ENCODE measurements at places on chromosomes 1 and 21.

GRCh38 chr1:79469139-79469538 is 462.6 kb upstream of the ADGRL4 start:
- DNase-seq = no peak

- DNase-seq = no peak
These were observed 648 bp downstream of the ATP5PF start for GRCh38 chr21:25733859-25734653.

DNA sequence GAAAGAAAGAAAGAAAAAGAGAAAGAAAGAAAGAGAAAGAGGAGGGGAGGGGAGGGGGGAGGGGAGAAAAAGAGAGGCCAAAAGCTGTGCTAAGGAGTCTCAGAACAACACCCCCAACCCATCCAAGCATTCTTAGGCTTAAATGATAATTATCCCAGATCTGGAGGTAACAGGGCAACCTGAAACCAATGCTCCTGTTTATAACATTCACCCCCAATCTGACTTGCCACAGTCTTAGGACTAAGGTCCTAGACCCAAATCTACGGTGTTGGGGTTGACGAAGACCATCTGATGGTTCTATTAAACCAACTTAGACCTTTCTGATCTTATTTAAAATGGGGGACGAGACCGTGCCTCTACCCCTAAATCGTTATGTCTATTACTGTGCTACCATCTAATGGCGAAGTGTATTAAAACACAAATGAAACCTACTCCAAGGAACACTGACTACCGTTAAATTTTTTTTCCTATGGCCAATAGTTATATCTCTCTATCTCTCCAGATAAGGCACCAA is 119.3 kb upstream of the CDC42BPA start:
- DNase-seq = peak; percentile 34

GRCh38 chr1:110282395-110282794 is 56.8 kb upstream of the RBM15 start:
- DNase-seq = no peak

GRCh38 chr1:197577580-197577979 is 197.7 kb downstream of the DENND1B start:
- no peak for DNase-seq

- no peak for DNase-seq
These were observed 25.9 kb downstream of the CACHD1 start for GRCh38 chr1:64495878-64496277.

- no peak for DNase-seq
These were observed 31.2 kb downstream of the FMN2 start for GRCh38 chr1:240122639-240123613.

GRCh38 chr1:149928401-149928724 is 760 bp upstream of the SF3B4 start:
- DNase-seq = no peak

Measured in 8988T (cell line).